ENCODE measurements at places on chromosomes 1 and 21. TPM values are rescaled to one million over a fixed set of nuclear protein-coding genes. Genes with fewer than 3 reads are reported as not detected.

Gene AMY2B
- total RNA-seq, result 6.5 TPM

Gene VCAM1
- total RNA-seq, result 64.1 TPM

Gene MAN1C1
- 0.65 TPM for total RNA-seq

Gene SHE
- 0.05 TPM for total RNA-seq

Gene SPRR1A
- not detected for total RNA-seq

Gene C2CD4D
- total RNA-seq, result not detected

Gene ASAP3
- 19.9 TPM for total RNA-seq

Gene DNAH14
- total RNA-seq, result 27.2 TPM

Gene SPRR3
- not detected for total RNA-seq

Gene RAB7B
- 1.3 TPM for total RNA-seq

Gene SELP
- not detected for total RNA-seq

Gene PAQR6
- 0.59 TPM for total RNA-seq

Gene TMEM200B
- total RNA-seq, result 5.6 TPM

Gene MCL1
- total RNA-seq, result 157 TPM

Gene FAM229A
- 1.2 TPM for total RNA-seq

Gene MAP1LC3C
- total RNA-seq, result under 0.01 TPM

Gene C1orf198
- total RNA-seq, result 41.4 TPM

Gene TNFRSF1B
- total RNA-seq, result 3.0 TPM

Gene FCGR1A
- not detected for total RNA-seq

Gene S100A3
- total RNA-seq, result 1.4 TPM

Gene TUT4
- total RNA-seq, result 39.5 TPM

Gene HES3
- total RNA-seq, result not detected

Gene TIE1
- total RNA-seq, result 9.2 TPM

Gene TNFSF4
- 19.4 TPM for total RNA-seq

Gene ANKRD34A
- under 0.01 TPM for total RNA-seq

Gene FAM72B
- total RNA-seq, result 2.5 TPM

Gene RXRG
- not detected for total RNA-seq

Gene OR2L13
- not detected for total RNA-seq

Gene SSU72
- 66.5 TPM for total RNA-seq

Gene DENND2D
- 3.9 TPM for total RNA-seq

Gene PTGFR
- 34.0 TPM for total RNA-seq

Gene OVAAL
- total RNA-seq, result not detected

Gene ANKRD65
- 0.18 TPM for total RNA-seq

Gene SGIP1
- total RNA-seq, result 4.4 TPM

Gene MX2
- total RNA-seq, result 5.3 TPM

Gene PRKAA2
- total RNA-seq, result 0.89 TPM

Gene SLC6A9
- total RNA-seq, result 11.0 TPM

Gene S100A7
- not detected for total RNA-seq

Gene BTBD19
- total RNA-seq, result 17.0 TPM

Gene BARHL2
- total RNA-seq, result not detected

Gene GPR25
- not detected for total RNA-seq

Gene EXO1
- total RNA-seq, result 7.9 TPM

Gene CR1L
- total RNA-seq, result not detected

Gene GPR89A
- total RNA-seq, result 43.7 TPM

Gene PALMD
- total RNA-seq, result 0.59 TPM

Gene LCE1E
- total RNA-seq, result 0.42 TPM

Gene FLG2
- not detected for total RNA-seq

Gene FMO5
- total RNA-seq, result 0.32 TPM

Gene IL10
- total RNA-seq, result not detected

Gene ZNF593OS
- total RNA-seq, result not detected

Gene FAM20B
- 56.1 TPM for total RNA-seq

Gene TMEM167B
- total RNA-seq, result 33.0 TPM

Gene PRR9
- total RNA-seq, result not detected

Gene PGLYRP3
- not detected for total RNA-seq

Gene FCRL6
- not detected for total RNA-seq

Gene KIF2C
- 19.1 TPM for total RNA-seq

Gene ZSCAN20
- 15.1 TPM for total RNA-seq

Gene ZNF695
- total RNA-seq, result 0.59 TPM

Gene CHODL
- not detected for total RNA-seq

All from smooth muscle cell of the umbilical artery (primary cell).